Activated CD4-positive, alpha-beta T cell treated with anti-CD3 and anti-CD28 coated beads, Interleukin-2, amount 10 ng/mL, durations not matched to agents 7 days and 5 days (primary cell): ENCODE measurements at places on chromosomes 2 and 18.
A peak's percentile ranks its signal among the peaks of the same experiment; 100 is the strongest.

- DNase-seq: no peak
These were observed 87.2 kb upstream of the GALNT5 start for GRCh38 chr2:157170299-157170698.

DNA sequence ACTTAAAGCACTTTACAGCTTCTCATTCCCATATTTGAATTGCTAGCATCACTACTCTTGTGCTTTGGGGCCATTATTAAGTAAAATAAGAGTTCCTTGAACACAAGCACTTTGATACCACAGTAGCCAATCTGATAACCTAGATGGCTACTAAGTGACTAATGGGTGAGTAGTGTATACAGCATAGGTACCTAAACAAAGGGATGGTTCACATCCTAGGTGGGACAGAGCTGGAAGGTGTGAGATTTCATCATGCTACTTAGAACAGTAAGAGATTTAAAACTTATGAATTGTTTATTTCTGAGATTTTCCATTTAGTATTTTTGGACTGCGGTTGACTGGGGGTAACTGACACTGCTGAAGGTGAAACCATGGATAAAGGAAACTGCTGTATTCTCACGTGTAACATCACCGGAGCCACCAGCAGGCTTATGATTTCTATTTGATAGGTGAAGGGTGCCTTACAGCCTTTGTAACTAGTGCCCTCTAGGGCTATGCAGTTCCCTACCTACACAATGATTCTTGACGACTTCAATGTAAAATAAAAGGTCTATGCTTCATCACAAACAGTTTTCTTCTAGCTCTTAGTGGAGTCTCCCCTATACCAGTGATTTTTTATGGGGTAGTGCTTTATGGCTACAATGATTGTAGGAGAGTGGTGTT is 22.1 kb upstream of the CRIM1 start:
- peak; percentile 27 for DNase-seq

GRCh38 chr2:9336241-9336575 is 87.1 kb downstream of the ITGB1BP1 start:
- DNase-seq: peak; percentile 12

DNA sequence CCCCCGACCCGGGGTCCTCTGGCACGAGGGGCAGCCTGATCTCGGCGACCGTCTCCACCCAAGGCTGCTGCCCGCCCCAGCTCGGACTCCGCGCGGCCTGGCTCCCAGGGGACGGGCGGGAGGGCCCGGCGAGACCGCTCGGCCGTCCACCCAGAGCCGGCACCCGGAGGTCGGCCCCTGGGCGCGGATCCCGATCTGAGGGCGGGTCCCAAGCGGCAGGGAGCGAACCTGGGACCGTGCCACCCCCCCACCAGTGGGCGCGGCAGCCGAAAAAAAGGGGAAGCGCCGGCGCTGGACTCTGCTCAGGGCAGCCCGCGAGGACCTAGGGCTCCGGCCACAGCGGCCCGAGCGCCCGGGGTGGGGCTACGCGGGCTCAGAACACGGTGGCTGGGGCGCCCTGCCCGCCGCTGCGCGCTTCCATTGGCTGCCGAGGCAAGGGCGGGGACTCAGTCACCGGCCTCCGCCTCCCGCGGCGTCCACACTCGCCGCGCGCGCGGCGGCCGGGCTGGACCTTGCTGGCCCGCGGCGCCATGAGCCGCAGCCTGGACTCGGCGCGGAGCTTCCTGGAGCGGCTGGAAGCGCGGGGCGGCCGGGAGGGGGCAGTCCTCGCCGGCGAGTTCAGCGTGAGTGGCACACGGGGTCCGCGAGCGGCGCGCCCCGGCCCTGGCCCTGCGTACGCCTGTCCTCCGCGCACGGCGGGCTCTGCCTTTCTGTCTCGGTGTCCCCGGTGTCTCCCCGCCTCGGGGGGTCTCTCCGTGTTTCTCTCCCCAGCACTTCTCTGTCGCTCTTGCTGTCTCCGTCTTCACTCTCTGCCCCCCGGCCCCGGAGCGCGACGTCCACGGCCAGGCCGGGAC is at the start of gene PTPN18:
Gene PTPN18, plus strand, starts transcription at position 479 of the 854 bp plus-strand sequence. Its CDS starts 52 bp downstream, at position 531.
- peak; percentile 60 for DNase-seq

DNA sequence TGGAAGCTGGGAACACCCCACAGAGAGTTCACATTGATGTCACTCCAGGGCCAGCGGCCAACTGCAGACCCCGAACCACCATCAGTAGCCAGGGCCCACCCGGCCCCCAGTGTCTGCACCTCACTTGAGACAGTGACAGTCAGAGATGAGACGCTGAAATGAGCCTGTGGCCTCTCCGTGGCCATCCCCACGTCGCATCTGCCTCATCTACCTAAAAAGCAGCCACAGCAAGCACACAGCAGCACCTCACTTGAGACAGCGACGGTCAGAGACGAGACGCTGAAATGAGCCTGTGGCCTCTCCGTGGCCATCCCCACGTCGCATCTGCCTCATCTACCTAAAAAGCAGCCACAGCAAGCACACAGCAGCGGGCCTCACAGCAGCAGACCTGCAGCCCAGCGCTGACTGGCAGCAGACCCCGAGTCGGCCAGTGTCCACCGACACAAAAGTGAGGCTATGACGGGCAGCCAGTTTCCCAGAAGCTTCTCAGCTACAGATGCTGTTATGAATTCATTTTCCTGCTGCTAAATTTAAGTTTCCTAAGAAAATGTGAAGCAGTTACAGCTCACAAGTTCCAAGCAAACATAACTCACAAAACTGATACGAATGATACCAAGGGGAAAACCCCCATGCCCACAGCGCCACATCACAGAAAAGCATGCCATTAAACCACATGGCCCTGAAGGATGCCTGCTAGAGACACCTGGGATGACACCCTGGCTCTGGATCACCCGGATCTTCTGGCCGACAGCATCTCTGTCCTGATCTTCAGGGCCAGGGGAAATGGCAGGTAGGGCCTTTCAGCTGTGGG is 27.7 kb downstream of the SNORC start:
- no peak for DNase-seq

DNA sequence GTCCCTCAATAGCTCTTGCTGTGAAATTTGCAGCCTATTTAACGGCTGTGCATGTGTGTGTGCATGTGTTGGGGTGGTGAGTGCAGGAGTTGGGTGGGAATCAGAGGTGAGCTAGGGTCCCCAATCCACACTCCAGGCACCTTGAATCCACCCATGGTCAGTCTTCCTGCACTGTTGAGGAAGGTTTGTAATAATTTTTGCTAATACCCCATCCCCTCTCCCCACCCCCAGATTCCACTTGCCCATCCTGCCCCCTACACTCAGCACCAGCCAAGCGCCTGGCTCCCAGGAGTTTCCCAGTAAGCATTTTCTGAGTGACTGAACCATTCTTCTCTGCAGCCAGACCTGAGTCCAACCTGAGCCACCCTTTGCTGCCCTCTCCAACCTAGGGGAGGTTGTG is 208.4 kb upstream of the RAB12 start:
- no peak for DNase-seq

DNA sequence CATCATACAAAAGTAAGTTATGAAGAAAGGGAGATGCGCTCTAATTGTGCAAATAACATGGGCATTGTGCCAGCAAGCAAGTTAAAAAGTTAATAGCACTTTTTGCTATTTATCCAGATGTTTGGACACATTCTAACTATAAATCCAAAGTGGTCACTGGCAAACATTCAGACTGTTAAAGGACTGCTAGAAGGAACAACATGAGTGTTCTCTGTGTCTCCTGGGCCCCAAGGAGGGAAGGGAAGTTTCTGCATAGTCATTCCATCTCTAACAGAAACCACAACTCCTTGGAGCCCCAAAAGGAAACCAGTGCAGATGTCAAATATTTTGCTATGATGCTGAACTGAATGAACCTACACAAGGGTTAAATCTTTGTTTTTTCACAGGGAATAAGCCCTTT is 213.3 kb upstream of the HNRNPA3 start:
- no peak for DNase-seq

GRCh38 chr18:25175558-25176517 is 176.1 kb downstream of the ZNF521 start:
- no peak for DNase-seq
